HT-29 (cell line): ENCODE measurements at places on chromosomes 1 and 21.

- DNase-seq, result no peak
Observed at GRCh38 chr1:45236136-45236535, 29.7 kb upstream of the ZSWIM5 start.

- no peak for DNase-seq
Observed at GRCh38 chr1:81547912-81548303, 252.8 kb upstream of the ADGRL2 start.

GRCh38 chr1:5874416-5875110 lies 117.7 kb downstream of the NPHP4 start:
- DNase-seq, result no peak

- peak; percentile 29 for DNase-seq
Observed at GRCh38 chr1:169892927-169893644, 610 bp downstream of the SCYL3 start.

DNA sequence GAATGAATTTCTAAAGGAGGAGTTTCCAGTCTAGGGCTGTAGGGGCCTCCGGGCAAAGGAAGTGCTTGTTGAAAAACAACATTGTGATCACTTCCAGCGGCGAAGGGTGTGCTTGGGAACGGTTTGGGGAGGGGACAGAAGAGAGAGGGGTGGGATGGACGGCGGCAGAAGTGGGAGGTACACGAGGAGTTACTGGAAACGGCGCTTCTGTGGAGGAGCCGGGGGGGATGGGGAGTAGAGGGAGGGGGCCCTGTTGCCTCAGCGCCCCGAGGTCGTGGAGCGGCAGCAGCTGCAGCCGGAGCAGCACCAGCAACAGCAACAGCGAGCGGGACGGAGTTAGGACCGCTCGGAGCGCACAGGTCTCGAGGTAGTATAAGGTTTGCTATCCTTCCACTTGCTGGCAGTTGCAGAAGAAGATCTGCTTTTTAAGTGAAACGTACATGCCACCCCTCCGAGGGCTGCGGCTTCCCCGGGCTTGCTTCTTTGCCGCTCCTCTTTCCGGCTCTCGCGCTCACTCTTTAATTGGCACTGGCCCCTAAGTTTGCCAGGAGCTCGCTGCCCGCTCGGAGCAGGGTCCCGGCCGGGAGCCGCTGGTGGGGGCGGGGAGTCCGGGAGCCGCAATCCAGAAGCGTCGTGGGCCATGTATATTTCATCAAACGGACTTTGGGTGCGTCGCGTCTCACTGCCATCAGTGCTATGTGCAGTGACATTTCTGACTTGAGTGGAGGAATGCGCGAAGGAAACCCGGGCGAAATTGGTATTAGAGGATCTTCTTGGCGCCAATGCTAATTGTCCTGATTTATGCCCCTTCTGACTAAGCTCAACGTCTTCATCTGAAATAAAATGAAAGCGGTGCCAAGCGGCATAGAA lies 771 bp upstream of the NTNG1 start:
- no peak for DNase-seq

GRCh38 chr1:202348005-202348508 lies 442 bp upstream of the PPP1R12B start:
- DNase-seq, result no peak

GRCh38 chr1:196488579-196488978 lies 119.7 kb downstream of the KCNT2 start:
- DNase-seq, result no peak

GRCh38 chr1:171357179-171357578 lies 43.2 kb downstream of the FMO4 start:
- no peak for DNase-seq

GRCh38 chr1:226202246-226202645 lies 15.7 kb upstream of the ACBD3 start:
- no peak for DNase-seq

DNA sequence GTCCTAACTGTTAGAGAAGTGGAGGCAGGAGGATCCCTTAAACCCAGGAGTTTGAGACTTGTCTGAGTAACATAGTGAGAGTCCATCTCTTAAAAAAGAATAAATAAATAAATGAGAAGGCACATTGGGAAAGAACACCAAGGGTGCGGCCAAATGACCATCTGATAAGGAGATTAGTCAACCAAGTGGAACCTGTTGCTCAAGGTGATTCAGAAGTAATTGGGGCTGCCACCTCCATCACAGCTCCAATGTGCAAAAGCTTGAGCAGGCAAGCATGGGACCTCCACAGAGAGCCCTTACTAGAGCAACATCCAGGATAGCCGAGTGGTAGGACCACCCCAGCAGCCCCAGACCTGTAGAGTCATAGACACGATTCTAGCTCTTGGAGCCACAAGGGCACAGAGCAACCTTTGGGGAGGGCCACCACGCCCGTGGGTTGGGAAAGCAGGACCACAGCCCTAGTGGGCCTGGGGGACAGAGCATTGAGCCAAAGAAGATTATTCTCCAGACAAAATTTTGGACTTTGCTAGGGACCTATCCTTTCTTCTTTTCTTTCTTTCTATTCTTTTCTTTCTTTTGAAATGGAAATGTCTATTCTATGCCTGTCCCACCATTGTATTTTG lies 40.9 kb downstream of the KCNK1 start:
- DNase-seq, result peak; percentile 50

DNA sequence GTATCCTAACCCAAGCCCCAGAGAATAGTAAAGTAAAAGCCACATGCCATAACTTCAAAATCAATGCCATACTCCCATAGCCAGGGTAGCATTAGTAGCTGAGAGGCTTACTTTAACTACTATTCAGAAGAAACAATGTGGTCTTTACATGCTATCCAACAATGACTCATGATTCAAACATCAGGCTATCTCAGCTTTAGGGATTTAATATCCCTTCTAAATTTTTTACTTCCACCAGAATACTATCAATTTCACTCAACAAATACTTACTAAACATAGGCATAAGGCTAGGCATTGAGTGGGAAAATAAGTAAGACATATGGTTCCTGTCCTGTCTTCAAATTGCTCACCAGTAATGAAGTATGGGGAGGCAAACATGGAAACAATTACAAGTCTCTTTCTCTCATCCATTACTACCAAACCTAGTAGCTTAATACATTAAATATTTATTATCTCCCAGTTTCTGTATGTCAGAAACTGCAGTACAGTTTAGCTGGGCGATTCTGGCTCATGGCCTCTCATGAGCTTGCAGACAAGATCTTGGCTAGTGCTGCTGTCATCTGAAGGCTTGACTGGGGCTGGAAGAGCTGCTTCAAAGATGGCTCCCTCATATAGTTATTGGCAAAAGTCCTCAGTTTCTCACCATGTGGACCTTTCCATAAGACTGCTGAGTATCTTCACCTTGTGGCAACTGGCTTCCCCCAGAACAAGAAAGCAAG lies 30.7 kb downstream of the EVI5 start:
- DNase-seq, result no peak

GRCh38 chr1:38600286-38600685 lies 259.3 kb downstream of the RRAGC start:
- no peak for DNase-seq

GRCh38 chr1:204089044-204089751 lies 16.3 kb downstream of the SOX13 start:
- DNase-seq, result no peak

DNA sequence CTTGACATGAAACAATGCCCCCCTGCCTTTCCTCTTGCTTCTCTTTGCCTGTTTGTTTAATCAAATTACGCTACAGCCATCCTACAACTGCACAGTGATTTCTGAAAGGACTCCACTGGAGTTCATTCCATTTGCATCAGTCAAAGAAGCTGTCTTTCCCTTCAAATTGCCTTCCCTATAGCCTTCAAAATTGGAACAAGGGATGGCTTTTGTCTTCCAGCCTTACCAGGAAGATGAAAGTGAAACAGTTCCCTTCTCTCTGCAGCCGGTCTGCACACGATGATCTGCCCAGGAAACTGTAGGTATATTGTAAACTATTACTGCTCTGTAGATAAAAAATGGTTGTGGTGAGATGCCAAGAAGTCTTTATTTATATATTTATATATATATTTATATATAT lies 65.6 kb upstream of the ETS2 start:
- DNase-seq, result no peak

GRCh38 chr21:39097335-39097861 lies 85.9 kb downstream of the PSMG1 start:
- DNase-seq, result no peak

DNA sequence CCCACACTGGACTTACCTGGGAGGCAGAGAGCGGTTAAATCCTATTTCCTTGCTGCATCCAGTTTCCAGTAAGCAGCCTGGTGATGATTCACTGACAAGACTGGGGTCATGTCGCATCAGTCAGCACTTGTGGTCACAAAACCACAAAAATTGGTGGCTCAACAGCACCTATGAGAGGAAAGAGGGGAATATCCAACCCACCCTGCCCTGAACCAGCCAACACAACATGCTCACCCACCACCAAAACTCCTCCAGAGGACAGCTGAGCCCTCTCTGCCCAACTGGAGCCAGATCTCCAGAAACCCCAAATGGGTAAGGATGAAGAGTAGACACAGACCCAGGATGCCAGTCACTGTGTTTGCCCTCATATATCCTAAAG lies 64.0 kb downstream of the CD46 start:
- no peak for DNase-seq

GRCh38 chr21:45620201-45620923 lies 23.2 kb upstream of the PCBP3 start:
- DNase-seq, result no peak

GRCh38 chr1:39084191-39084590 lies 58.0 kb downstream of the NDUFS5 start:
- no peak for DNase-seq

DNA sequence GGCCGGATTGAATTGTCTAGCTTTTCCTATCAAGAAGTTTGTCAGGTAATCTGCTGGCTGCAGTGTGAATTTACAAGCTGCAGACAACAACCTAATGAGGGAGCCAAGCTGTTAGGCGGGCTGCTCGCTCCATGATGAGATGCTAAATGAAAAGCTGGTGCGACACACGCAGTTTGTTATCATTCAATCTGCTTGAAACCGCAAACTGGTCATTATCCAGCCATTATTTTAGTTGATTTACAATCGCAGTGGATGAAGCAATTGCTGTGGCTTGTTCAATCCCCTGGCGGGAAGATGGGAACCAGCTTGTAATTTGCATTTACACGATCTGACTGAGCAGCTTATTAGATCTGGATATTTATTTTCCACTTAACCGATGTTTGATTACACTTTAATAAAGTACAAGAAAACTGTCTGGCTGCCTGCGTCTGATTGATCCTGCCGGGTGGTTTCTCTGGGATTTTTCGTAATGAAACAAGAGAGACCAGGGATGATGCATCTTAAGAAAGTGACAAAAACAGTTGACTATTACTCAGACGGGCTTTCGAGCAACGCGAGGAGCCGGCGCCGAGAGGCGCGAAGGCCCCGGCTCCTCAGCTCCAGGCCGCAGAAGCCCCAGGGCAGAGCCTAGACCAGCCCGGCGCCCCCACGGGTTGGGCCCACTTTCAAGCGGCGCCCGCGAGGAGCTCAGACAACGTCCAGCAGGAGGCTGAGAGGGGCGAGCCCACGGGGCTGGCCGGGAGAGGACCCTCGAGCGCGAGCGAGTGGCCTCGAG lies 118.0 kb upstream of the BARHL2 start:
- no peak for DNase-seq

DNA sequence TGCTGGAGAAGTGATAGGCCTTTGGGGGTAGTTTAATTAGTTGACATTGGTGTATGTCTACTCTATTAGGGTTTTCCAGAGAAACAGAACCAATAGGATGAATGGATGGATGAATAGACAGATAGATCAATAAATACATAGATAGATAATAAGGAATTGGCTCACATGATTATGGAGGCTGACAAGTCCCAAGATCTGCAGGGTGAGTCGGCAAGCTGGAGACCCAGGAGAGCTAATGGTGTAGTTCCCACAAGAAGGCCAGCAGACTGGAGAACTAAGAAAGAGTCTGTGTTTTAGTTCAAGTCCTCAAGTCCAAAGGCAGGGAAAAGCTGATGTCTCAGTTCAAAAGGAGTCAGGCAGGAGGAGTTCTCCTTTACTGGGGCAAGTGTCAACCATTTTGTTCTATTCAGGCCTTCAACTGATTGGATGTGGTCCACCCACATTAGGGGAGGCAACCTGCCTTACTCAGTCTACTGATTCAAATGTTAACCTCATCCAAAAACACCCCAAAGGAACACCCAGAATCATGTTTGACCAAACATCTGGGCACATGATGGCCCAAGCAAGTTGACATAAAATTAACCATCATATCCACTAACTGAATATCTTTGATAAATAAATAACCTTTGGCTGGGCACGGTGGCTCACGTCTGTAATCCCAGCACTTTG lies 4.5 kb upstream of the SDE2 start:
- no peak for DNase-seq

DNA sequence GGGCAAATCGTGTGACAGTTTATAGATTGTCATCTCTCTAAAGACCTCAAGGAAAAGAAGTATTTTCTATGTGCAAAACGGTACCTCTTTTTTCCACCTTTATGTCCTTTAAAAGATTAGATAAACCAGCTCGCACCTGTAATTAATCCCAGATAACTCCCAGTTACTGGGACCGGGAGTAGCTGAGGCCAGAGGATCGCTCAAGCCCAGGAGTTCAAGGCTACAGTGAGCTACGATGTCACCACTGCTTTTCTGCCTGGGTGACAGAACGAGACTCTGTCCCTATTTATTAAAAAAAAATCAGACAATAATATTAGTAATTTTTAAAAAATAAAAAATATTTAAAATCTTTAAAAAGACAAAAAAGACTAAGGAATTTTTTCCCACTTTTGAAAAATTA lies 141.4 kb downstream of the NR5A2 start:
- DNase-seq, result no peak

- no peak for DNase-seq
Observed at GRCh38 chr1:205879974-205880373, 30.0 kb upstream of the PM20D1 start.

DNA sequence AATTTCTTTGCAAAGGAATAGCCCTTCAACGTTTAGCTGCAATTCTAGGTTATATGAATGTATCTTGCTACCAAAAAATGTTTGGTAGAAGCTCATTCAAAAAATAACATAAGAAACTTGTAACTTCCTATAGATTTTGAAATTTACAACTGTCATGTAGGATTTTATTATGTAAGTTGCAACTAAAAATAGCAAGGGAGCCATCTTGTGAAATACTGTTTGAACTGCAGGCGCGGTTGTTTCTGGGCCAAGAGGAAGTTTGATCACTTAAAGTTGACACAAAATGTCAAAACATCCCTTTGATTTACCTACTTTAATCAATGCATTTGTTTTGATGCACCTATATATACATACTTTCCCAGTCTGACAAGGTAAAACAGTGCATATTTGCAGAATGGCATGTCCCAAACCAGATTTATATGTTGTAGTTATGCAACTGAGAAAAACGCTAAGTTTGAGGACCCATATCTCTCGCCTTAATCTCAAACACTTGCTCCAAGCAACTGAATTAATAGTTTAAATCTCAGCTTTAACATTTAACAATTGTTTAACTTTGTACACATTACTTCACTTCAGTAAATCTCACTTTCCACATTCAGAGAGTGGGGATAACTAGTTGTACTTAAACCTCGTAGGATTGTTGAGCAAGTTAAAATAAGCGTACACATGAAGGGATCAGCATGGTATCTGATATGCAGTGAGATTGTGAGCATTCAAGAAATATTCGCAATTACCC lies 63.9 kb downstream of the KCNK2 start:
- DNase-seq, result peak; percentile 52
